ENCODE measurements at places on chromosomes 4 and X. TPM values are rescaled to one million over a fixed set of nuclear protein-coding genes. Genes with fewer than 3 reads are reported as not detected.

The CD99L2 gene
- 65.0 TPM for total RNA-seq

The MTHFD2L gene
- total RNA-seq = 7.2 TPM

The EFHC2 gene
- 0.16 TPM for total RNA-seq

The DRD5 gene
- total RNA-seq = not detected

The RS1 gene
- not detected for total RNA-seq

The SRPK3 gene
- total RNA-seq = not detected

The SLC2A9 gene
- total RNA-seq = 11.5 TPM

The FGA gene
- total RNA-seq = not detected

Data from cardiac atrium fibroblast (primary cell).